ENCODE measurements at places on chromosomes 12 and 14.

DNA sequence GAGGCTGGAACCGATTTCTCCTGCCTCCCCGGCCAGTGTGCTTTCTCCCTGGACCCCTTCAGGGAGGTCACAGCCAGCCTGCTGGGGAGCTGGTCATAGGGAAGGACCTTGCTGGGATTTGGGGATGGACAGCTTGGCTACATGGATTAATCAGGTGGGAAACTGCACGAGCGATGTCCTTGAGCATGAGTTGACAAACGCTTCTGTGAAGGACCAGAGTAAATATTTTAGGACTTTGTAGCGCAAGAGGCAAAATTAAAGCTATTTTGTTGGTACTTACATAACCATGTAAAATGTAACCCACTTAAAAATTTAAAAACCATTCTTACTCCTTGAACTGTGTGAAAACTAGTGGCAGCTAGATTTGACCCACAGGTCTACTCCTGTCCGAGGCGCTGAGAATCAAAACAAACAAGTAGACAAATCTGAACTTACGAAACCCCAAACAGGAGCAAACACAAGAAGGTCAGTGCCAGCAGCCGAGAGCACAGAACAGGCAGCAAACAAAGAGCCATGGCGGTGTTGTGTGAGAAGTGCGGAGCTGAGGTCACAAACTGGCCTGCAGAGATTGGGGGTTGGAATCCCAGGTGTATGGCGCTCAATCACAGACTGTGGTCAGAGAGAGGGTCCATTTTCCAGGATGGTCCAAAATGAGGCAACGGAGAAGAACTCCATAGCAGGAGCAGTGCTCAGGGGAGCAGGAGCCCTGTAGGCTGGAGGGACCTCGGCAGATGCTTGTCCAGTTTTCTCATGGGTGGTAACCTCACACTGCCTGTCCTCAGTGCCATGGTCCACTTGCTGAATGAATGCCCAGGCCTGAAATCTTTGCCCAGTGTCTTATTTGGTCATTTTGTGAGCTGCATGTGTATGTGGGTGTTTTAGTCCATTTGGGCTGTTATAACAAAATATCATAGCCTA is 79.2 kb upstream of the CLMN start:
- DNase-seq: no peak

GRCh38 chr14:51298895-51299294 is 58.8 kb downstream of the TMX1 start:
- DNase-seq: no peak

- DNase-seq: no peak
These were observed 72.4 kb downstream of the IQSEC3 start for GRCh38 chr12:138898-139534.

GRCh38 chr14:68663385-68664076 is 129.3 kb downstream of the ZFP36L1 start:
- no peak for DNase-seq

DNA sequence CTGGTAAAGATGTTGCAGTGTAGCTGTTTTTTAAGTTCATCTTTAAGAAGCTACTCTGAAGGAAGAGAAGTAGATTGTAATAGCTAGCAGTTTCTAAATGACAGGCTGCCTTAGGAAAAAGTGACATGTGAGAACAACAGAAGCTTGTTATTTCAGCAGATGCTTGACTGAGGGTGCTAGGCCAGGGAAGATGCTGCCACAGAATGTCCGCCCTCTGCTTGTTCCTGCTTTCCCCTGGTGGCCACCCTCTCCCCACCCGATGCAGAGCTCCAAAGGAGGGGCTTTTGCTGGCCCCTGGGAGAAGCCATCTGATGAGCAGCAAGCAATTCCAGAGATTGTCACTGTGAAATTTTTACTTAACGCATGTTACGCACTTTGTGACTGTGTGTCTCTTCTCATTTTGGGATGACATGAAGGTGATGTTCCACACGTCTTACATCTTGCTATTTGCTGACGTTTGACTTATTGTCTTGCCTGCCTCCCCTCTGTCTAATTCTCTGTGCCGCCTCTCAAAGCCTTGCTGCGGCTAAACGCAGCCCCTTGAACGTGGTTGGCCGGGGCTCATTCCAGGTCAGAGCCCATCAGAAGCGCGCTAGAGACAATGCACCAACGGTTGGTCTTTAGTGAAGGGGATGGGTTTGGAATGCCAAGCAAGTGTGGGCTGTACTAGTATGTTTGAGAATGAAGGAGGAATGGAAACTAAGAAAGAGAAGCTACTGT is 44.8 kb downstream of the WDR20 start:
- DNase-seq: no peak

GRCh38 chr12:49797449-49797776 is 30.8 kb downstream of the NCKAP5L start:
- no peak for DNase-seq

DNA sequence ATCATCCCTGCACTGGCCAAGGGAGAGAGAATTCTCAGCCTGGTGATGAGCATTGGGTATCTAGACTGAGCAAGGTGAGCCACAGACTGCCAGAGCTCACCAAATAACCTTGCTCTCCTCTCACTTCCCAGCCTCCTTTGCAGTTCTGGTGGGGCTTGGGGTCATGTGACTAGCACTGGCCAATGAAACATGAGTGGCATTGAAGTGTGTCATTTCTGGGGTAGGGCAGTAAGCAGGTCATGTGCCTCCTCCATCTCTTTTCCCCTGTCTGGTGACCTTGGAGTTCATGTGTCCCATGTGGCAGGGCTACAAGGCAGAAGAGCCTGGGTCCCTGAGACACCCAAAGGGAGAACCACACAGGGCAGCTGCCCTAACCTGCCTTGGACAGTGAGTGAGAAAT is 3.6 kb upstream of the KRT72 start:
- no peak for DNase-seq

- DNase-seq: no peak
These were observed at the start of gene GLT1D1 for GRCh38 chr12:128852885-128853599. TSS of gene GLT1D1 (plus strand) at chr12:128853478. CDS start at chr12:128853582, 104 bp downstream.

- DNase-seq: no peak
These were observed 8.1 kb upstream of the GLRX5 start for GRCh38 chr14:95526483-95527386.

DNA sequence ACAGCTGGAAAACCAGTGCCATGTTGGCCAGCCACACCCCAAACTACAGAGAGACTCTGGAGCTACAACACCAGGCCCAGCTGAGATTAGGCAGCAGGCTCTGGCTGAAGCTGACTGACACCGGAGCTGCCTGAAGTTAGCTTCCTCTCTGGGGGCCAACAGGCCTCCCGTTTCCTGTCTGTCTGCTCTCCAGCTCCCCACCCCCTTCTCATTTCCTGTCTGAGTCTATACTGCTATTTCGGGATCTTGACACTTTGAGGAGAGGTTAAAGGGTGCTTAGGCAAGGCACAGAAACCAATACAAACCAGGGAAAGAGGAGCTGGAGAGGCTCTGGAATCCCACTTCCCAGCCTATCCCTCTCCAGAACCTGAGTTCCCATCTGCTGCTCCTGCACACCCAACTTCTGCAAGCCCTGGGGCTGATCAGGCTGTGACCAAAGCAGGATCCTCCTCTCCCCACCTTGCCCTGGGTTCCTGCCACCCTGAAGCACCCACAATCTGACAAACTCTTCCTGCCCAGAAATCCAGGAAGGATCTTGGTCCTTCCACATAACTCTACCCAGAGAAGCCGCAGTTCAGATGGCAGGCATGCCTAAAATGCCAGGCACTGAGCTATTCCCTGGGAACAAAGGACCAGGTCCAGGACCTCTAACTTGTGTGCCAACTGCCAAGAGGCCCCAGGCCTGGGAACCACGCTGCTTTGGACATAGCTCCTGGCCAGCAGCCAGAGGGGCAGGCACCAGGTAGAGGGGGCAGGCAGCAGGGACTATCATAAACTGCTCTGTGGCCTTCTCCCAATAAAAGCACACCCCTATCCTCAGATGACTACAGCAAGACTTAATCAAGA is 39.9 kb downstream of the PRPF40B start:
- DNase-seq: peak; percentile 73

DNA sequence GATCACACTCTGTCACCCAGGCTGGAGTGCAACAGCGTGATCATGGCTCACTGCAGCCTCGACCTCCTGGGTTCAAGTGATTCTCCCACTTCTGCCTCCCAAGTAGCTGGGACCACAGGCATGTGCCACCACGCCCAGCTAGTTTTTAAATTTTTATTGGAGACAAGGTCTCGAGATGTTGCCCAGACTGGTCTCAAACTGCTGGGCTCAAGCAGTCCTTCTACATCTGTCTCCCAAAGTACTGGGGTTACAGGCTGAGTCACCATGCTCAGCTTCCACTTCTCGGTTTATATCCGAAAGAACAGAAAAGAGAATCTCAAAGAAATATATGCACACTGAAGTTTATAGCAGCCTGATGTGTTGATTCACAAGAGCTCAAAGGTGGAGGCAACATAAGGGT is 107.5 kb downstream of the SCARB1 start:
- no peak for DNase-seq

GRCh38 chr12:59304077-59304721 is 291.6 kb upstream of the SLC16A7 start:
- no peak for DNase-seq

DNA sequence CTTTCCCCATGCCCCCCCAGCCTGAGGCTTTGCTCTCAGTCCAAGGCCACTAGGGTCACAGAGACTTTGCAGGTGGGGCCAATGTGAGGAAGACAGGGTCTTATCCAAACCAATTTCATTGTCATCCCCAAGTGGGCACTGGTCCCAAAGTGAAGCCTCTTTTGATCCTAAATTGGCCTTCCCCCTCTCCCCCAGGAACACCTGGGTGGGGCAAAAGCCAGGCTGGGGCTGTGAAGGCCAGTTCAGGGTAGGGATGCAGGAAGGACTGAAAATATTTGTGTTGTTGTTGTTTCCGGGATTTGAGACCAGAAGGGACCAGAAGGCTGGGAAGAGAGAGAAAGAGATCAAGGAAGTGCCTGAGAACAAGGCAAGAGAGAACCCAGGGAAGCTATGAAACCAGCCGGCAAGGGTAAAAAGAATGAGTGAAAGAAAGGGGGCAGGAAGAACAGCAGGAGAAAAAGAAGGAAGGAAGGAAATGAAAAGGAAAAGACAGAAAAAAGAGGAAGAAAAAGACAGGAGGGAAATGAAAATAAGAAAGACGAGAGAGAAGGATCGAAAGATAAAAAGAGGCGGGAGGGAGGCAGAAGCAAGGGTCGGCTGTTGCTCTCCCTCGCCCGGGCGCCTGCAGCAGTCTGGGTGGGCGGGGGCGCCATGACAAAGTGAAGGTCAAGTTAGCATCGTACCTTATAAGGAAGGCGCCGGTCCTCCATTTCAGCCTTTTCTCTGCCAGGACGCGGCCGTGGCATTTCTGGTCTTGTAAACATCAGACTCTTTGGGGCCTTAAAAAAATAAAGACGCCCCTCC is 7.4 kb upstream of the HOXC11 start:
- no peak for DNase-seq

- no peak for DNase-seq
These were observed 21.6 kb upstream of the GPR132 start for GRCh38 chr14:105086833-105087307.

DNA sequence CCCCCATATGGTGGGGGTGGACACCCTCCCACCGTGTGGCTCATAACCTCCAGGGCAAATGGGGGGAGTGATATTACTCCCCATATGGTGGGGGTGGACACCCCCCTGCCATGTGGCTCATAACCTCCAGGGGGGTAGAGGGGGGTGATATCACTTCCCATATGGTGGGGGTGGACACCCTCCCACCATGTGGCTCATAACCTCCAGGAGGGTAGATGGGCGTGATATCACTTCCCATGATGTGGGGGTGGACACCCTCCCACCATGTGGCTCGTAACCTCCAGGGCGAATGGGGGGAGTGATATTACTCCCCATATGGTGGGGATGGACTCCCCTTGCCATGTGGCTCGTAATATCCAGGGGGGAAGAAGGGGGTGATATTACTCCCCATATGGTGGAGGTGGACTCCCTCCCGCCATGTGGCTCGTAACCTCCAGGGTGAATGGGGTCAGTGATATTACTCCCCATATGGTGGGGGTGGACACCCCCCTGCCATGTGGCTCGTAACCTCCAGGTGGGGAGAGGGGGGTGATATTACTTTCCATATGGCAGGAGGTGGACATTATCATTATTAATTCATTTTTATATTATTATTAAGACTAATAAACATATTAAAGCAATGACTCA is 51.2 kb upstream of the OXA1L start:
- no peak for DNase-seq

GRCh38 chr12:57159311-57159710 is 11.9 kb upstream of the LRP1-AS start:
- no peak for DNase-seq

Measured in GM04503 (cell line).